ENCODE measurements at places on chromosomes 12 and 14.

GRCh38 chr14:56659964-56660551 is 80.5 kb downstream of the TMEM260 start:
- no peak for DNase-seq

- DNase-seq, result no peak
These were observed 1.1 kb downstream of the GCH1 start for GRCh38 chr14:54901380-54902142.

GRCh38 chr12:10392394-10392930 is 2.6 kb upstream of the KLRK1 start:
- DNase-seq, result no peak

DNA sequence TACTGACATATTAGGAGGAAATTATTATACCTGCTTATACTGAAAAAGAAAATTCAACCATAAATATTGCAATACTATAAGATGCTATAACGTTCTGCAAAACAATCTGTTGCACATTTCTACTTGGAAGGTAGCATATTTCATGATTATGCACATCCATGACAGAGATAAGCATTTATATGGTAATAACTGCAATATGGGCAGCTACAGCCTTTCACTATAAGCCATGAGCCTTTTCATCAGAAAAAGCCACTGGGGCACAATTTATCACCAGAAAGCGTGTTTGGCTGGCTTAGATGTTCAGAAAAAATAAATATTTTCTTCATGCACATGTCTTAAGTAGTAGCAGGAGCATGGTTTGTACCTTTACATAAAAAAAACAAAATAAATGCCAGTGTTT is 340.7 kb downstream of the GALC start:
- no peak for DNase-seq

DNA sequence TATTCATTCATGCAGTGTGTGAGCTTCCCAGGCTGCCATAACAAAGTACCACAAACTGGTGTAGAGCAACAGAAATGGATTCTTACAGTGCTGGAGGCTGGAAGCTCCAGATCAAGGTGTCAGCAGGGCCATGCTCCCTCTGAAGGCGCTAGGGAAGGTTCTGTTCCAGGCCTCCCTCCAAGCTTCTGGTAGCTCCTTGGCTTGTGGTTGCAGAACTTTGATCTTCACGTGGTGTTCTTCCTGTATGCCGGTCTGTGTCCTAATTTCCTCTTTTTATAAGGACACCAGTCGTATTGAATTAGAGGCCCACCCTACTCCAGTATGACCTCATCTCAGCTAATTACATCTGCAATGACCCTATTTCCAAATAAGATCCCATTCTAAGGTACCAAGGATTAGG is 3.1 kb downstream of the OTUB2 start:
- no peak for DNase-seq

All from activated T-cell treated with anti-CD3 and anti-CD28 coated beads for 48 hours (primary cell).